SW 1271 (cell line): ENCODE measurements at places on chromosomes 12 and 14.

GRCh38 chr12:26939953-26940352, 1.7 kb downstream of the FGFR1OP2 start:
- DNase-seq, result no peak

DNA sequence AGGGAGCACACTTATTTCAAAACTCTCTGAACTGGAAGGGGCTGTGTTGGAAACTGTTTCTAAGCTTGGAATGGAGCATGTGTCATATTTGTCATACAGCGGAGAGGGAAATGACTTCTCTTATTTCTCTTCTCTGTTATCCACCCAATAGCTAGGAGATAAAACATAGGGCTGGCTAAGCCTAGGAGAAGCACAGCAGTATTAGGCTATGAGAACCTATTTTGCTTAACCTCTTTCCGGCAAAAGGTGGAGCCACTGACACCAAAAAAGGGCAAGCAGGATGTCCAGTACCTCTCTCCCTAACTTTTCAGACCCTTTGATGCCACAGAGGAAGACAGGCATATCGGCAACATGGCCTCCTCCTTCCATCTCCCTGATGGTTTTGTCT, 148.3 kb downstream of the CRADD start:
- no peak for DNase-seq

GRCh38 chr14:75331471-75331870, 52.8 kb downstream of the FOS start:
- DNase-seq, result no peak

GRCh38 chr14:83860631-83861155, 1669.3 kb upstream of the FLRT2 start:
- DNase-seq, result no peak

DNA sequence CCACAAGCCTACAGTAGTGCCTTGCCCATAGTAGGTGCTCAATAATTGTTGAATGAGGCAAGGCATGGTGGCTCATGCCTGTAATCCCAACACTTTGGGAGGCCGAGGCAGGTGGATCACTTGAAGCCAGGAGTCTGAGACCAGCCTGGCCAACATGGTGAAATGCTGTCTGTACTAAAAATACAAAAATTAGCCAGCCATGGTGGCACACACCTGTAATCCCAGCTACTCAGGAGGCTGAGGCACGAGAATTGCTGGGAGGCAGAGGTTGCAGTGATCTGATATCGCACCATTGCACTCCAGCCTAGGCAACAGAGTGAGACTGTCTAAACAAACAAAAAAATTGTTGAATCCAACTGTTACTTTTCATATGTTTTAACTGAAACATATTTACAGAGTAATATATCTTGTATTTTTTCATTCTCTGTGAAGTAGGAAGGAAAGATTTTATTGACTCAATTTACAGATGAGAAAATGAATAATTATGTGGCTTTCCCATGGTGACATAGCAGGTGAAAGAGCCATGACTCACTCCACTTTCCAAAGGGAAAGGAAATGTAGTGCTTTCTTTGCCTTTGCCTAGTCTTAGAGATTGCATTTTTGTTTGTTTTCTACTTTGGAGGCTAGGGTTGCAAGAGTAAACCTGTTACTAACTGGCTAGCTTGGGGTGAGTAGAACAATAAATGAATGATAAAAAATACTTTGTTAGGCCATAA, 95.4 kb upstream of the SLC38A4 start:
- DNase-seq, result no peak

- no peak for DNase-seq
These were observed 422.9 kb downstream of the SNAPC1 start for GRCh38 chr14:62185078-62185477.

DNA sequence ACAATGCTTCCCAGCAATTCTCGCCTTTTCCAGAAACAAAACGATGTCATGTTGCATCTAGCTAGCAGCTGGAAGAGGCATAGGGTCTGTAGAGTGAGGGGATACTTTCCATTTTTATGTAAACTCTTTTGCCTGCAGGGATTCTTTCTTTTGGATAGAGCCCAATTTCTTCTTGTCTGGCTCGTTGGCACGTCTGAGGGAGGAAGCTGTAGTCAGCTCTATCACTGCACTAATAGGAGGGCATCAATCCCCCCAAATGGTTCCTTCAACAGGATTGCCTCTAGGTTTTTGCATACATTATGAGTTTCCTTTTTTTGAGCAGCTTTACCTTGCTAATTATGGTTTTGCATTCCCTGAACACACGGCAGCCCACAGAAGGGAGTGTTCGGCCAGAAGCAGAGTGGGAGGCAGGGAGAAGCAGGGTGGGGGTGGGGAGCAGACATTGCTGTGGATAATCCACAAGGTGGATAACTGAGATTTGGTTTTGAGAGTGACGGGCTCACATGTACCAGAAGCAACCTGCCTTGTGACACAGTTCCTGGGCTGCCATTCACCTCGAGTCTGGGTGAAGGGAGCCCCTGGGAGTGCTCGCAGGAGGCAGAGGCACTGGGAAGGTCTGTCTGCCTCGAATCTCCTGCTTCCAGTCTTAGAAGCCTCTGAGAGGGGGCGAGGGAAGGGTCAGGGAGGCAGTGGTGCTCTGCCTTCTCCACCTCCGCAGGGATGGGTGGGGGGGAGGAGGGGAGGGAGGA, 24.5 kb downstream of the LRTM2 start:
- no peak for DNase-seq

DNA sequence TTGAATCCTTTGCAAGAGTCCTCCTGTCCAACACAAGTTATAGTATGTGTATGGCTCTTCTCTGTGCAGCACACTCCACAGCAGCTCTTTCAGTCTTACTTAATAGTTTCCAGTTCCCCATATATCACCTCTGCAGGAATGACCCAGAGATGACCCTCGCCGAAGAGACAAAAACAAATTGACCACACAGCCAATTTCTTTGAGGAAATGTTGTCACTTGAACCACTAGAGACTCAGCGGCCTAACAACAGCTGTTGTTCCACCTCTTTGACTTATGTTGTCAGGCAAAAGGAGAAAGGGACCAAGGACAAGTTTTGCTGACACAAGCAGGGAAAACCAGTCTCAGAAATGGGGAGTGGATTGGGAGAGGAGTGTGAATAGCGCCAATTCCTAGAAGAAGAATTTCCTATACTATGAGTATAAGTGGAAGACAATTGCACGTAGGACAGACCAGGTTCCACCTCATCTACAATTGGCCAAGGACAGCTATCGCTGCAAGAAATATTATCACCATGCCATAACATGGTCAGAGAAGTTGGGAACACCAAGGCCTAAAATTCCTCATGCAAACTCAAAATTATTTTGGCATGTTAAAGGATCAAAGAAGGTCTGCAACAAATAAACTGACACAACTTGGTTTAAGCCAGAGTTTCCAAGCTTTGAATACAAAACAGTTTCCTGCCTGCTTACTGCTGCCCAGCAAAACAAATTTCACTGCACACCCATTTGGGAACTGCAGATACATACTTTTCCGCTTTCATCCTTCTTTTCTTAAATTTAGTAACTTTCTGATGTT, 41.7 kb upstream of the ITPR2 start:
- DNase-seq, result no peak

- DNase-seq, result no peak
These were observed 9.9 kb downstream of the GTSF1 start for GRCh38 chr12:54463484-54463883.

DNA sequence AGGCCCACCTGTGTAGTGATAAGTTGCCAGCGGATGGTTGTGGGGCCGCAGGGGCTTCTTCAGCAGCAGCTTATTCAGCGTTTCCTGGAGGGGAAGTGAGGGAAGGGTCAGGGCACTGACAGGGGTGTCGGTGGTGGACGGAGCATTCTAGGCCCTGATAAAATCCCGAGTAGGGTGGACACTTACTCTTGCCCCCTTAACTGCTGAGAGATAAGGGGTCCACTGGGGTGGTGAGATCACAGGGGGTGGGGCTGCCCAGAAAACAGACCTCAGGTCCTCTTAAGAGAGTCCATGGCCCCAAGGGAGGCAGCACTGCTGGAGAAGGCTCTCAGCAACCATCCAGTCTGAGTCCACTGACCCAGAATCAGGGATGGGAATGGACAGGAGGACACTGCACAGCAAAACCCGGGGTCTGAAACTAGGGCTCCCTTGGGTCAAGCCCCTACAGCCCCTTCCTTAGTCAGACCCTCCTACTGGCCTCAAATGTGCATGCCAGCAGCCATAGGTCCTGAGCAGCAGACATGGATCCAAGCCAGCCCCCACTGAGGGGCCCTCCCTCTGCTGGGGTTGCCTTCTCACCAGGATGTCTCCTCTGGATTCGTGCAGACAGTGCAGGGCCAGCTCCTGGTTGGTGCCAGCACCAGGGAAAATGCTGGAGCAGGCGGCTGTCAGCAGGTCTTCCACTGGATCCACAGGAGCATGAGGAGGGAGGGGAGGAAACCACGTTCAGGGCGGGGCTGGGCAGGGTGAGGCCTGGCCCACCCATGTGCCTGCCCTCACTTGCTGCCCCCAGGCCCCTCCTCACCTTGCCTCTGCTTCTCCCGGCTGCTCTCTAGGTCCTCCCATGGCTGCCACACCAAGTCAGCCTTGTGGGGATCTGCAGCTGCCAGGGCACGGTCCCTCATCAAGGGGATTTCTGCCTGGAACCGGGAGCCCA, 12.1 kb upstream of the PNMA1 start:
- no peak for DNase-seq

GRCh38 chr12:57757771-57758170, 2.9 kb downstream of the MARCHF9 start:
- DNase-seq, result no peak

DNA sequence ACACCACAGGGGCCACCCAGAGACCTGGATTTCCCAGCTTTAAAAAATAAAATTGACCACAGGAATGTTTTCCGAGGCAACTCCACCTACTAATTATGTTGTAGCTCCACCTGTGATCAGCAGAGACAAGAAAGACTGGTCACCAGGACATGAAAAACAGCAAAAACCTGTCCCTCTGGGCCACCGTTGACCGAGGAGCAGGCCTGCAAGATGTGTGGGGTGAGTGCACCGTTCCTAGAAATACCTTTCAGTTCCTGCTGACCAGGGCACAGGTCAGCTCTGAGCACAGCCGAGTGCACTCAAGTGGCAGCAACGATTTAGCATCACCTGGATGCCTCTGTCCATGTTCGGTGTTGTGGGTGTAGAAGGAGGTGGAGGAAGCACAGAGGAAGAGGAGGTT, 16.9 kb downstream of the FZD10 start:
- no peak for DNase-seq

DNA sequence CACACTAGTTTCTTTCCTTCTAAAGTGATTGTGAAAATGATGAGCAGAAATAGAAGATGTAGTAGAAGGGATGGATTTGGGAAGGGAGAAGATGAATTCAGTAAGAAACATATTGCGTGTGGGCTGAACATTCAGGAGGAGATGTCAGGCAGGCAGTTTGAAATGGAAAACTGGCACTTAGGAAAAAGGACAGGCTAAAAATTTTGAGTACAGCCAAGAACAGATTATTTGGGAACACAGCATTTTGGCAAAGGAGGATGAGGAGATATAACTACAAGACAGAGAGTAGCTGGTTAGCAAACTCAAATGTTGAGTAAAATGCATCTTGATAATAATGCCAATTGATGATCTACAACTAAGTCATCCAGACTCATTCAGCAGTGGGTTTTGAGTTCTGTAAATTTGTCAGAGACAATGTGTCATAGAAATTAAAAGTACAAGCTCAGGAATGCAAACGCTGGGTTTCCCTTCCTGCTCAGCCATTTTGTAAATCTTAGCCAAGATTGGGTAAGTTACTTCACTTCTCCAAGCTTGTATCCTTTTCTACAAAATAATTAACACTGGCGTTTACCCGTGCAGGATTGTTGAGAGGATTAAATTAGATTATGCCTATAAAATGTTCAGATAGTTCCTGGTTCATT, 255.0 kb downstream of the NAV3 start:
- no peak for DNase-seq

DNA sequence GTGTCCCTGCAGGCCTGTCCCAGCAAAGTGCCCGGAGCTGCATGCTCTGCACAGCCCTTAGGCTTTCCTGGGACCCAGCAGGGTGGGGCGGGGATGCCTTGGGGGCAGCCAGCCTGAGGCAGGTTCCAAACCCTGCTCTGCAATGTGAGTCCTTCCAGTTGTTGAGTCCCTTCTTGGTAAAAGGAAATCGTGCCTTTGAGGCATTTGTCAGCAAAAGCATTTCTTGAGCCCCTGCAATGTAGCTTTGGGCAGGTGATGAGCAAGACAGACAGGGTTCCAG, 38.1 kb upstream of the TRAF3 start:
- DNase-seq, result no peak

DNA sequence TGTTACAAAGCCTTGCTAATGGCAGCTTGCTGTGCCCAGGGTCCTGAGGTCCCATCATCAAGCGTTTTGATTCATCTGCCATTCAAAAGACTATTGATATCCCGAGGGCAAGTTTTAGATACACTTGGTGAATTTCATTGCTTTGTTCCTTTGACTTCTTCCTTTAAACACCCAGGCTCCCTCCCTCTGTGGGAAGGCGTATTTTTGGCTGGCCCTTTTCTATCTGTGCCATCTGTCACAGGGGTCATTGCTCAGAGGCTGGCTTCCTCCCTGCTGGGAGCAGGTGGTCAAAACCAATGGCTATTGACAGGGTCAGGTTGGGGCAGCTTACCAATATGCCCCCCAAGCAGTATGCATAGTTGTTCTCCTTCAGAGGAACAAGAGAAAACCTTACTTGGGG, 40.0 kb downstream of the SCN8A start:
- no peak for DNase-seq

GRCh38 chr12:130201037-130201436, 38.8 kb downstream of the FZD10 start:
- DNase-seq, result no peak

DNA sequence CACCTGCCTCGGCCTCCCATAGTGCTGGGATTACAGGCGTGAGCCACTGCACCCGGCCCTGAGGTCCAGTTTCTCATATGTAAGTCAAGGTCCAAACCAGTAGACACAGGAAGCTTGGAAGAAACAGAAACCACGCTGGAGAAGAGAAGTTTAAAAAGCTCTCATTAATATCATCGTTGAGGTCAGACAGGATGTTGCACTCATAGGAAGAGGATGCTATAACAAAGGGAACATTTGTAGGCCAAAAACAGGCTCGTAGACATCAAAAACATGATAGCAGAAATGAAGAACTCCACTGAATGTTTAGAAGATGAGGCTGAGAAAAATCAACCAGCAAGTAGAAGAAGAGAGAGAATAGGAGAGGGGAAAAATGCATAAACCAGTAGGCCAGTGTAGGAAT, 46.8 kb downstream of the ACACB start:
- no peak for DNase-seq

DNA sequence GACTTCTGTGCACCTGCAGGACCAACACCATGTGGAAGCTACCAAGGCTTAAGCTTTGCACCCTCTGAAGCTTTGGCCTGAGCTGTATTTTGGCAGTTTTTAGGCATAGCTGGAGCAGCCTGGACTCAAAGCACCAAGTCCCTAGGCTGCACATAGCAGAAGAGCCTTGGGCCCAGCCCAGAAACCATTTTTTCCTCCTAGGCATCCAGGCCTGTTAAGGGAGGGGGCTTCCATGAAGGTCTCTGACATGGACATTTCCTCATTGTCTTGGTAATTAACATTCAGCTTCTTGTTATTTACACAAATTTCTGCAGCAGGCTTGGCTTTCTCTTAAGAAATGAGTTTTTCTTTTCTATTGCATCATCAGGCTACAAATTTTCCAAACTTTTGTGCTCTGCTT, 475.8 kb upstream of the FLRT2 start:
- DNase-seq, result no peak

DNA sequence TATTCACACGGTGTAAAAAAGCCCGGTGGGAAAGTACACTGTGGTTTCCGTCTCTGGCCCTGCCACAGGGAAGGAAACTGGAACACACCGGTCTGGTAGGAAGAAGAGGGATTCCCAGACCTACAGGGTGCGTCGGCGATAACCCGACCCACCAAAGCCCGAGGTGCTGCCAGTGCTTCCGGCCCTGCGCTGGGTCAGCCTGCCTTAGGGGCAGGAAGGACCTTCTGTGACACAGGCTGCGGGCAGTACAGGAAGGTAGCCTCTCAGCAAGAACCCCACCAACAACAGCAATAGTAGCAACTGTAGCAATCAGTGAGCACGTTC, 169.5 kb upstream of the FKBP4 start:
- no peak for DNase-seq
